Central memory CD4-positive, alpha-beta T cell (primary cell): ENCODE measurements at places on chromosomes 3 and 15.

- DNase-seq: no peak
Measured at GRCh38 chr3:171377859-171378258, 82.3 kb downstream of the TNIK start.

GRCh38 chr3:21847005-21847404 lies 96.0 kb upstream of the ZNF385D start:
- DNase-seq: no peak

GRCh38 chr15:71110405-71111180 lies 4.7 kb upstream of the THSD4 start:
- DNase-seq: no peak

DNA sequence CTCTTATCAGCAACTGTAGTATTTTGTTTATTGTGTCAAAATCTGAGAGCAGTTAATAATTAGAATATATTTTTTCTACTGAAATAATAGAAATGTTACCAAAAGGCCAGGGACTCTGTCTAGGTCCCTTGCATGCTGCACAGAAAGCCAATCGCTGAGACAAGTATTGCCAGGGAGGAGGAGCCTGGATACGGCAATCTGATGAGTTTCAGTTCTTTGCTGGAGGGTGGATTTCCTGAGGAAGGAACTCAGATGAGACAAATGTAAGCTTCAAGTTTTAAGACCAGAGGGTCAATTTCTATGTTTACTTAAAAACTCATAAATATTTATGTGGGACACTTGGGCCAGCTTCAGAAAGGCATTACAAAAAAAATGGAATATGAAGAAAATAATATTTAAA lies 252.2 kb downstream of the GABRG3 start:
- no peak for DNase-seq

GRCh38 chr3:146161663-146162002 lies 649 bp upstream of the PLOD2 start:
- DNase-seq: no peak

- DNase-seq: no peak
Measured at GRCh38 chr3:48155122-48155521, 33.1 kb downstream of the CDC25A start.

- no peak for DNase-seq
Measured at GRCh38 chr3:195040773-195041520, 230.0 kb downstream of the XXYLT1 start.

DNA sequence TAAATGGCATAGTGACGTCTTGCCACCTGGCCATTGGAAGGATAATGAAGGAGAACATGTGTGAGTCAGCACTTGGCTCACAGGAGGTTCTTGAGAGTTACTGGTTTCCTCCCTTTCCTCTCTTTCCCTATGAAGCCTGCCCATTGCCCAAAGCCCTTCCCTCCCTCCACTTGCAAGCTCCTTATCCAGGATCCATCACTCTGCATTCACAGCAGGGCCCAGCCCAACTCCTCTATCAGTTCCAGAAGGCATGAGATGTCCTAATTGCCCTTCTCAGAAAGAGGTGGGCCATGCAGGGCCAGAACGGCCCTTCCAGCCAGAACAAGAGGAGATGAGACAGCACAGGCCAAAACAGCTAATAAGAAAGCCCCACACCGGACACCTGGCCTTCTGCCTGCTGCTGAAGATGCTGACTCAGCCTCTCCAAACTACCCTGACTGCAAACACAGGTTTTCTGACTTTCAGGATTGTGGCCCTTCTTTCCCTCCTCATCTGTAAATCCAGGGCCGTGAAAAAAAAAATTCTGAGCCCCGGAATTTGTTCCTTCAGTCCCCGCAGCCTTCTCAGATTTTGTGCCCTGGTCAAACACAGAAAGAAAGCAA lies 29.7 kb downstream of the HAPLN3 start:
- DNase-seq: no peak

- no peak for DNase-seq
Measured at GRCh38 chr3:67661089-67661488, 6.7 kb upstream of the SUCLG2 start.

DNA sequence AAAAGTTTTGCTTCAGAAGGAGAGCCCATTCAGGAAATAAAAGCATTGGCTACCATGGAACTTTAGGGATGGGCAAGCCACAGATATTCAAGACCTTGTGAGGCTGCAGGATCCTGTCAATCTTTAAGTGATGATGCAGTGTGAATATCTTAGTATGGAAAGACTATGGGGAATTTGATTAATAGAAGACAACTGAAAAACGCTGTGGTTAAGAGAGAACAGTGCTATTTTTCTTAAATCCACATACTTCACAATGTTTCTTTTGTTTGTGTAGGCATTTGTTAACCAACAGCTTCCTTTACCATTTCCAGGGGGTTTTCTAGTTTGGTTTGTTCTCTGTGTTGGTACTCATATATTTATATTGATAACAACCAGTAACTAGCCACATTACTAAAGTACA lies 90.3 kb downstream of the TMEM212 start:
- DNase-seq: no peak

DNA sequence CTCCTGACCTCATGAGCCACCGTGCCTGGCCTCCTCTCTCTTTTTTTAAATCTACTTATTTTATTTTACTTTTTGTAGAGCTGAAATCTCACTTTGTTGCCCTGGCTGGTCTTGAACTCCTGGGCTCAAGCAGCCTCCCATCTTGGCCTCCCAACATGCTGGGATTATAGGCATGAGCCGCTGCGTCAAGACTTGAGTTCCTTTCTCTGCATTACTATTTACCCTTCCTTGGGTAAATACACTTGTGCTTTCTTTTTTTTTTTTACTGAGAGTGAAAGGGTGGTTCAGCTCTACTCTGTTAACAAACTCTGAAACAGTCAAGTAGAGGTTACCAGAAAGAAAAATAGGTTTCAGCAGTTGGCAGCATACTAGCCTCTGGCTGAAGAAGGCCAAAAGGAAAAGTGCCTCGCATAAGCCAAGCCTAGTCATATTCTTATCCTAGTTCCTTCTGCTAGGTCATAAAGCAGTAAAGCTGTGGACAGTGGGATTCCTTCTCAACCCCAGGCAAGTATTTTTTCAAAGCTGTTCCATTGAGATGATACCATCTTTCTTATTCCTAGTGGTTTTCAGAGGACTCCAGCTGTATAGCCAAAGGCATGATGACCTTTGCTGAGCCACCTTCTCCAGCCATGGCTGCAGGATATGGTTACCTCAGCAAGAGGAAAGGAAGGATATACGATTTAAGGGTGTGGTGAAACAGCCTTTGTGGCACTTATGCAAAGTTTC lies 135.1 kb downstream of the RBPMS2 start:
- no peak for DNase-seq
